Activated T-cell treated with anti-CD3 and anti-CD28 coated beads, Interleukin-2, amount 50 U/mL, for 4 hours (primary cell): ENCODE measurements at places on chromosomes 16 and 17. TPM values are rescaled to one million over a fixed set of nuclear protein-coding genes. Genes with fewer than 3 reads are reported as not detected.

Gene HOXB1
- total RNA-seq = not detected

Gene MFSD6L
- not detected for total RNA-seq

Gene ITGB4
- total RNA-seq = 2.3 TPM

Gene KRT23
- total RNA-seq = not detected

Gene KATNIP
- total RNA-seq = 11.7 TPM

Gene APOH
- 1.3 TPM for total RNA-seq

Gene CCDC78
- total RNA-seq = 5.4 TPM

Gene HOXB8
- 0.14 TPM for total RNA-seq

Gene ASB16
- total RNA-seq = not detected

DNA sequence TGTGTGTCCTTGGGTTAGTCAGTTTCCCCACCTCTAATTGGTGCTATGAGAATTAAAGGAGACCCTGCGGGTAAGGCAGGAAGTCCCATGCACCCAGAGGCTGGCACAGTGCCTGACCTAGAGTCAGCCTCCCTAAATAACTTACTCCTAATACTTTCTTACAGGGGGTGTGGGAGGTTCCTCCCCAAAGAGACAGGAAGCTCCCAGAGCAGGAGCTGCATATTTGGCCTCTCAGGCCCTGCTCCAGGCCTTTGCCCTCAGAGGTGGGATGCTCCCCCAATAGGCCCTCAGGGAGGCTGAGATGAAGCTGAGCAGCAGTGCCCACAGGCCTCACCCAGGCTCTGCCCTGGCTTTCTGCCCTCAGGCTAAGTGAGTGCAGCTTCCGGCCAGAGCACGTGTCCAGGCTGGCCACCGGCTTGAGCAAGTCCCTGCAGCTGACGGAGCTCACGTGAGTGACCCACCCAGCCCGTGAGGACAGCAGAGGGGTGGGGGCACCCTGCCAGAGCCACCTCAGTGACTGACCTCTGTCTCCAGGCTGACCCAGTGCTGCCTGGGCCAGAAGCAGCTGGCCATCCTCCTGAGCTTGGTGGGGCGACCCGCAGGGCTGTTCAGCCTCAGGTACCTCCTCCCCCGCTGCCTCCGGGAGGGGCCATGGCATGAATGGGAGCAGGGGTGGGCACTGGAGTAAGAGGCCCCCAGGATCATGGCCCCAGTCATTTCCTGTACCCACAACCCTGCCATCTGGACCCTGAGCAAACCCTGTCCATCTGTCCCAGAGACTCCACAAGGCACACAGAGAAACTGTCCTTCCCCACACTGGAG lies 31.1 kb upstream of the CPNE2 start:
- DNase-seq = no peak

DNA sequence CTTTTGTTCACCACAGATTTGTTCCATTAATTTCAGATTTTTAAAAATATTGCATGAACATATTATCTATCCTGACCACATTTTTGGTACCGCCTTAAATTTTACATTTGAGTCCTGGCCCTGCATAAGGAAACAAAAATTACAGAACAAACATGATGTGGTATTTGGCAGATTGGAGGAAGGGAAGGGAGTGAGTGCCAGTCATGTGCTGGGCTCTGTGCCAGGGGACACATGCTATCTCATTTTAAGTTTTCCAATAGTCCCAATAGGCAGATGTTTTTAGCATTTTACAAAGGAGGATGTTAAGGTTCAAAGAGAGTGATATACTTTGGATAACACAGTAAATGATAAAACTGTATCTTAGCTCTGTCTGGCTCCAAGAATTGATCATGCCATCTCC lies 185.1 kb downstream of the CDK5R1 start:
- no peak for DNase-seq

DNA sequence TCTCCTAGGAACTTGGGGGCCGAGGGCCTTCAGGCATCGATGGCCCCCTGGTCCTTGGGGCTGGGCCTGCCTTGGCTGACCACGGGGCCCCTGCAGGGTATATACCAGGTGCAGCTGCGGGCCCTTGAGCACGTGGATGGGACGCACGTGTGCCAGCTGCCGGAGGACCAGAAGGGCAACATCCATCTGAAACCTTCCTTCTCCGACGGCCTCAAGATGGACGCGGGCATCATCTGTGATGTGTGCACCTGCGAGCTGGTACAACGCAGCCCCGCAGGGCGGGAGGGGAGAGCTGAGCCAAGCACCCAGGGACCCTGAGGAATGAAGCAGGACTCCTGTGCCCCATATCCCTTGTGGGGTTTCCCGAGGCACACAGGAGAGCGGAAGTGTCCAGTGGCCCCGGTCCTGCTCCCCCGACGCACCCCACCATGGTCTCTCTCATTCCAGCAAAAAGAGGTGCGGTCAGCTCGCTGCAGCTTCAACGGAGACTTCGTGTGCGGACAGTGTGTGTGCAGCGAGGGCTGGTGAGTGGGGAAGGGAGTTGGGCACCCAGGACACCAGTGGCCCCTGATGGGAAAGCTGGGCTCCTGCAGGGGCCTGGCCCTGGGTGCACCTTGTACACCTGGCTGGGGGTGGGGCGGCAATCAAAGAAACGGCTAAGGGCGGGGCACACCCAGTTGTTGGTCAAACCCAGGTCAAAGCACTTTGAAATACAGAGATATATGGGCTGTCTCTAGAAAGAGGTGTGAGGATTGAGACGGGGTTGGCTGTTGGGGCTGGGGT lies 10.6 kb downstream of the ITGB4 start:
- no peak for DNase-seq

- DNase-seq = no peak
Observed at GRCh38 chr16:31502981-31503380, 5.2 kb downstream of the RUSF1 start.

DNA sequence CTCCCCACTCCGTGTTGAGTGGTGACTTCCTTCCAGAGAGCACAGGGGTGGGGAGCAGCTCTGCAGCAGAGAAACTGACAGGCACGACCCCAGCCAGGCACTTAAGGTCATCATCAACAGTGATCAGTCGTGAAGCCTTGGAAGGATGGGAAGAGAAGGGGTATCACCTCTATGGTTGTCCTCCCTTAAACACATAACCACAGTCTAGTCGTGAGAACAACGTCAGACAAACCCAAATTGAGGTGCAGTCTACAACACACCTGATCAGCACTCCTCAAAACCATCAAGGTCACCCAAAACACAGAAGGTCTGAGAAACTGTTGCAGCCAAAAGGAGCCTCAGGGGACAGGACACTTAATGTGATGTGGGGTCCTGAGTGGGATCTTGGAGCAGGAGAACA lies 68.3 kb downstream of the MPRIP start:
- no peak for DNase-seq

GRCh38 chr16:66358231-66358630 lies 8.3 kb upstream of the CDH5 start:
- no peak for DNase-seq

DNA sequence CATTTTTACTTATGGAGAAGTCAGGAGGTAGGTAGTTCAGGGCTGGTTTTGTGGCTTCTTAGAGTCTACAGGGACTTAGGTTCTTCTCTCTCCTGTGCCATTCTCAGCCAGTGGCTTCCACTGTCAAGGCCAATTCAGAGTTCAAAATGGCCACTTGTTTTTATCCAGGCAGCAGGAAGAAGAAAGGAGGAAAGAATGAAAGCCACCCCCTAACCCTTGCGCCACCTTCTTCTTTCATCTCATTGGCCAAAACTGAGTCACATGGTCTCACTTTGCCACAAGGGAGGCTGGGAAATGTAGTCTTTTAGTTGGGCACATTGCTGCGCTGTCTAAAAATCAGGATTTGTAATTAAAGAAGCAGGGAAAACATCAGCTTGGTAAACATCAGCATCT lies 60.8 kb upstream of the MED9 start:
- DNase-seq = no peak

DNA sequence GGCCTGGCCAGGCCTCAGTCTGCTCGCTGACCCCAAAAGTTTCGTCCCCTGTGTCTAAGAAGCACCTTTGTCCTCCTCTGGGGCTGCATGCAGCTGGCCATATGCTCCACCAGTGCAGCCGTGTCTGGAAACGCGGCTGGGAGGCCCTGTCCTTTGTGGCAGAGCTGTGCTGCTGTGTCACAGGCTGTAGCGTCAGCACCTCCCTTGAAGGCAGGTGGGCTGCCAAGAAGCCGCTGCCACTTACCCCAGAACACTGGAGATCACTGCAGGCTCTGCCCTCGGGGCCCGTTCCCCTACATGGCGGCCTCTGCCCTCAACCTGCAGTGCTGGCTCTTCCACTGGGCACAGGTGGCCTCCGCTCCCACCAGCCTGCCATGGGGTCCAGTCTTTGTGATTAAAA lies 15.7 kb upstream of the MC1R start:
- DNase-seq = no peak

DNA sequence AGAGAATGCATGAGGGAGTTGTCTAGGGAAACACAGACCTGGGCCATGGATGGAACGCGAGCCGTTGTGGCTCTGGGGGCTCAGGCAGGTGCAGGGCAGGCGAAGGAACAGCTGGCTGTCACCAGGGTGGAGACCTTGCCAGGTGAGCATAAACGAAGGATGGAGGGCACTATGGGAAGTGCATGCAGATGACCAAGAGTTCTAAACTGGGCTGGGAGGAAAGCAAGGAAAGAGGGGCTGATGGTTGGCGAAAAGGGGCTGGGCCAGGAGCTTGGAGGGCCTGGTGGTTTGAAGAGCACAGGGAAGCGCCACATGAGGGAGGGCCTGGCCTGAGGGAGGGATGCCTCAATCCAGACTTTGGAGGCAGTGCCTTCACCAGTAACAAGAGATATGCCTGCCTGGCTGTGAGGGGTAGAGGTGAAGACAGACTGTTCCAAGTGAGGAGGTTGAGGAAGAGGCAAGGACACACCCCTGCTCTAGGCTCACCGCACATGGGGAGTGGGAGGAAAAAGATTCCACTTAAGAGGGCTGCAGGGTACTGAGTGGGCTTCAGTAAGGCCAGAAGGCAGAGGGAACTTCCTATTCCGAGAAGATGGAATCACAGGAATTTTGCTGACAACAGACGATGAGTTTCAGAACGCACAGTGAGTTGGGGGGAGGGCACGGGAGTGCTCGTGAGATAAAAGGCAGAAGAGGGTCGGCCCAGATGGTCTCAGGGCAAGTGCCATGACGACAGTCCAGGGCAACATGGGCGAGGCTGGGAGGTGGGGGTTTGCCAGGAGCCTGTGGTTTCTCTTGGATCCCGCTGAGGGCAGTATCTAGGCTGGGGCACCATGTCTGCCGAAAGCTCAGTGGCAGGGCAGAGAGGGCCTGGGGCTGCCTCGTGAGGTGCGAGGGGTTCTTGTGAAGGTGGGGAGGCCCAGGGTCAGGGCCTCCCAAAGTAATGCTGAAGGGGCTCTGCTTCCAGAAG lies 20.6 kb downstream of the B9D1 start:
- no peak for DNase-seq

DNA sequence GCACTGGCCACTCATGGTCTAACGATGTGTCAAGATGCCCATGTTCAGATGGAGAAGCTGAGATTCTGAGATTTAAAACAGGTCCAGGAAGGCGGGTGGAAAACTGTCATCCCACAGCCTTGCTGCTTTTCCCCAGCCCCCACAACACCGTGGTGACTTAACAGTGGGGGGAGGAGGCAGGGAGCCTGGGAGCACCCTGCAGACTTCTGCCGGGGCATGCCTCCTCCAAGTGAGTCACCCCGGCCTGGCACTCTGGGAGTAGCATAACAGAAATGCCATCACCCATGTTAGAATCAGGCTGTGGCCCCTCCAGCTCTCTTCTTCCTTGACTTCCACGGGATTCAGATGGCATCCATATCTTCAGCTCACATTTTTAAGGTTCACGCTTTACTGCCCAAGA lies 164.8 kb downstream of the CBLN1 start:
- DNase-seq = no peak

- no peak for DNase-seq
Observed at GRCh38 chr16:49484451-49484849, 110.8 kb downstream of the C16orf78 start.

DNA sequence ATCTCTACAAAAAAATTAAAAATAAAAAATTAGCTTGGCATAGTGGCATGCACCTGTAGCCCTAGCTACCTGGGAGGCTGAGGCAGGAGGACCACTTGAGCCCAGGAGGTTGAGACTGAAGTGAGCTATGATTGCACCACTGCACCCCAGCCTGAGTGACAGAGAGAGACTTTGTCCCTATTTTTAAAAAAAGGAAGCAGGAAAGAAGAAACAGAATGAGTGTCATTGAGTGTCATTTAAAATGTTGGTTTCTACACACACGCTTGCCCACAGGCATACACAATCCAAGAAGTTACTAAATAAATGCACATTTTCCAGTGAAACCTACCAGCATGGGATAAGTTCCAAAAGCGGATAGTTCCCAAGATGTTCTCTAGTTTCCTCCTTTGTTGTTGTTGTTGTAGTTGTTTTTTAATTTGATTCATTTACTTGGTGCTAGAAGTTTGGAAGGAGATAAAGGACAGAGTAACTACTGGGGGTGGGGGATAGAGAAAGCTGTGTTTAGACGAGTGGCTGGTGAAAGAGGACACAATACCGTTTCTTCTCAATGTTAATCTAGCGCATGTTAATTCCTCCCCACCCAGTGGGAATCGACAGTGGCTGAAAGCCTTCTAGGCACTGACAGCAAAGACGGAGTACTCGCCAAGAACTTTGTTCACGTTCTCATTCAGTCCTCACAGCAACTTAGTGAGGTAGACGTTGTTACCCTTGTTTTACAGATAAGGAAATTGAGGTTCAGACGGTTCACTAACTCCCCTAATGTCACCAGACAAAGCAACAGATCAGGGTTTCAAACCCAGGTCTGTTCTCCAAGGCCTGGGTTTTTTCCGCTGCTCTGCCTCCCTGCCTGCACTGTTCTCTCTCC lies 17.3 kb downstream of the MRPS23 start:
- no peak for DNase-seq

DNA sequence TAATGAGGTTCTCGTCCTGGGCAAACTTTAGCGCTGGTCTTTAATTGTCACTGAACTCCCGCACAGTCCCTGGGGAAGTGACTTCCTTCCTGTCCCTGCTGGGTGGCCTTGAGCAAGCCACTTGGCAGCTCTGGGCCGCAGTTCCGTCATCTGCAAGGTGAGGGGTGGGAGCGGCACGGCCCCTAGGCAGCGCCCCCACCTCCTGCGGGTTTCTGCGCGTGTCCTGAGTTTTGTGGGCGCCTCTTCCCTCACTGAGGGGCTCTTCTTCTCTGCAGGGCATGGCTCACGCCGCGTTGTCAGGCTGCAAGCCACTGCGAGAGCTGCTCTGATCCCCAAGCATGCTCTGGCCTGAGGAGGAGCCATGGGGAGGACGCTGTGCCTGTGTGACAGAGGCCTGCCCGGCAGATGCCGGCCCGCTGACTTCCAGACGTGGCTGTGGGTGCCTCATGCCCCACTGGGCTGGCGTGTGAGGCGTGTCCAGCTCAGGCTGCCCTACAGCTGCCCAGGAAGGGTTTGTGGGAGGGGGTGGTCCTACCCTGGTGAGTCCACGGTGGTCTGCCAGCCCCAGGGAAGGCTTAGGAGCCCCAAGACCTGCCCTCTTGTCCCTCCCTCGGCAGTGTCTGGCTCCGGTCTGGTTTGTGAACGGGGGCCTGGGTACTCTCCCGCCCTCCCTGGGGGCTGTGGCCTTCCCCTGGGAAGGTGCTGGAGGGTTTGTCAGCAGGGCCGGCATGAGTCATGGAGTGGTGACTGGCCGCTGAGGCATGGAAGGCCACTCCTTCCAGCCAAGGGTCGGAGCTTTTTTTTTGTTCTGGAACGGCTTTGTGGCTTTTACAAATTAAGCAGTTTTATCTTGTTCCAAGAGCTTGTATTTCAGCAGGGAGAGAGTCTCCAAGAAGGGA lies 182.0 kb downstream of the SEC14L1 start:
- DNase-seq = no peak

GRCh38 chr17:72416054-72416675 lies 295.3 kb downstream of the SOX9 start:
- DNase-seq = no peak

GRCh38 chr16:21611198-21611555 lies 11.8 kb downstream of the METTL9 start:
- DNase-seq = no peak
